AG09309 (cell line): ENCODE measurements at places on chromosomes 6 and 20.
A peak's percentile ranks its signal among the peaks of the same experiment; 100 is the strongest.

GRCh38 chr6:154481521-154482013, 28.9 kb downstream of the CNKSR3 start:
- no peak for DNase-seq

DNA sequence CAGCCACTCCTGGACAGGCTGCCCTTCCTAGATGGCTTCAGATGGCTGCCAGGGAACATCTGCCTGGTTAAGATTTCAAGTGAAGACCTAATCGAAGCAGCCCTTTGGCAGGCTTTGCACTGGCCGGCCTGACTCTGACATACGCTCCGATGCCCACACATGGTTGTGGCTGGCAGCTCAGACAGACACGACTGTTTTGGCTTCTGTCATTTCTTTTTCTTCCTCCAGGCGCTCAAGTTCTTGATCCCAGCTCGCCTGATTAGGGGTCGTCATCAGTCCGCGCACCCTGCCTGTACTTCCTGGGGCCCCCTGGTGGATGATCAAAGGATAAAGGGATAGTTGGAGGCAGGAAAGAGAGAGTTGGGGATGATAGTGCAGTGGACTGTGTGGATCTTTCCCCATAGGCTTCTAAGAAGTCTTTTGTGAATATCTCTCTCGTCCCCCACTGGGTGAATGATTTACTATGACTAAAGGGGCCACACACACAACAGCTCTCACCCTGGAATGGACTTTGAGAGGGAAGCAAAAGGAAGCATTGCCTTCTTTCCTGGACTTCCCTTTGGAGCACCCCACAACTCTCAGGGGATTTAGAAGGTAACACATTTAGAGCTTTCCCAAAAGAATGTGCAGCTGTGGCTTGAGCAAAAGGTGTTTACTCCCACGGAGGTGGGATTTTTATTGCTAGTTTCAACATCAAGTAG, 21.4 kb upstream of the TRAM2 start:
- no peak for DNase-seq

- DNase-seq: no peak
Observed at GRCh38 chr6:4902363-4902762, 101.5 kb downstream of the RPP40 start.

- DNase-seq: no peak
Observed at GRCh38 chr6:36120539-36120938, 9.8 kb upstream of the MAPK13 start.

- no peak for DNase-seq
Observed at GRCh38 chr20:62977613-62978560, 25.4 kb downstream of the SLC17A9 start.

GRCh38 chr20:49590163-49591017, 22.5 kb upstream of the PTGIS start:
- DNase-seq: no peak

- no peak for DNase-seq
Observed at GRCh38 chr20:19071446-19071725, 141.1 kb upstream of the SLC24A3 start.

GRCh38 chr6:79421707-79422484, 115.3 kb downstream of the LCA5 start:
- peak; percentile 27 for DNase-seq

DNA sequence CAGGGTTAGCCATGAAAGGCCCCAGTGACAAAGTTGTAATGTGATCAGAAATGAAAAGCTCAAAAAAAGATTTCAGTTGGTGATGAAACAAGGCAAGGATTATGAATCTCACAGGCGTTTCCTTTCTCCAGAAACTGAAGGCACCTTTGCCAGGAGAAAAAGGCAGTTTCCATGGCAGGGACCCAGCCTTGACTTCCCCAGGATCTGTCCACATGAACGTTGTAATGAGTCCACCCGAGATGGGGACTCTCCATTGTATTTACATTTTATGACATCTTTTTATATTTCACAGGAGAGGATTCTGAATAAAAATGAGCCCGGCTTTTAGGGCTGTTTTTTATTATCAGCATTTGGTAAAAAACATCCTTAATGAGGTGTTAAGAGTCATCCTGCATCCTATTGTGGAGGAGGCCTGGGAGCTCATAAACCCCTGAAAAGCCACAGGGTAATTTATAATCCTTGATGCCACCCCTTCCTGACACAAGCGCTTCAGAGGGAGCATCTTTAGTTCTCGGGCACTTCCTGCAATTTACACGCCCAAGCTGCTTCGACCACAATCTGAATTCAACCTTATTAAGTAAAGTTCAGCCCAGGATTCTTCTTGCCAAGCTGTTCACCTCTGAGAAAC, 74.1 kb upstream of the SALL4 start:
- no peak for DNase-seq
